Hippocampal formation (tissue), 2 donors: ENCODE measurements at places on chromosomes 12 and 14.
A peak's percentile ranks its signal among the peaks of the same experiment; 100 is the strongest.

GRCh38 chr14:105317546-105317945 is 3.0 kb downstream of the PACS2 start:
- no peak for DNase-seq

DNA sequence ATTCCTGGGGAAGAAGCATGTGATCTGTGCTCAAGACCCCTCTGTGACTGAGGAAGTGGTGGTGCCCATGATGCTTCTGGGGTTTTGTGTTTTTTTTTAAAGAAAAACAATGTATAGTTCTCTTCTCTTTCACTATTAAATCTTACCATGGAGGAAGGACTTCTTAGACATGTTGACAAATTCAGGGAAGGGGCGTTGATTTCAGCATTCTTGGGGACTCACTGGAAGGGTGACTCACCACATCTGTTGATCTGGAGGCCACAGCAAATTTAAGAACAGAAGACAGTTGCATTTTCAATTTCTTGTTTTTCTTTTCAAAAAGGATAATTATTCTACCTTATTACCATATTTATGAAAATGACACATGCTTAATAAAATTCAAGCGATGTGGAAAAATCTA is 152.9 kb upstream of the RTL1 start:
- no peak for DNase-seq

DNA sequence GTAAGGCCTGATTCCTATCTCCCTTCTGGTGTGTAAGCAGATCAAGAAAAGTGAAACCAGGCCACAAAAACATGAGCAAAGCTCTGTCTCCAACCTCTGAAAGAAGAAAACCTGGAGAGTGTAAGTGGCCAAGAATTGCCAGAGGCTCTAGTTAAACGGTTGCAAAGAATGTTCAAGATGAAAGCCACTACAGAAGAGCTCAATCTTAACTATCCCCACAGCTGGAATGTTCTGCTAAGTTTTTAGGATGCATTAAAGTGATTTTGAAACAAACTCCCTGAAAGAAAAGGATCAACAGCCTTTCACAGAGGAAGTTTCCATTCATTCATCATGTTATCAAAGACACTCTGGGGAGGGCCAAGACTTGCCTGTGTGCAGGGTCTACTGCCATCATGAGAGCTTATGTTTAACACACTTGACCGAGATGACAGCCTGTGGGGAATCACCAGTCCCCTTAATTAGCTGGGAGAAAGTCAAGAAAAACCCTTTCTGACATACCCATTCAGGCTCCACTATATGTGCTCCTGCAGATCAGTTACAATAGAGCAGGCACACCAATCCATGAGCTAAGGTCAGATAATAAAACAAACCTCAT is 128.0 kb upstream of the OVCH1 start:
- no peak for DNase-seq

GRCh38 chr14:77861201-77861600 is 61.3 kb downstream of the ADCK1 start:
- DNase-seq, result no peak

DNA sequence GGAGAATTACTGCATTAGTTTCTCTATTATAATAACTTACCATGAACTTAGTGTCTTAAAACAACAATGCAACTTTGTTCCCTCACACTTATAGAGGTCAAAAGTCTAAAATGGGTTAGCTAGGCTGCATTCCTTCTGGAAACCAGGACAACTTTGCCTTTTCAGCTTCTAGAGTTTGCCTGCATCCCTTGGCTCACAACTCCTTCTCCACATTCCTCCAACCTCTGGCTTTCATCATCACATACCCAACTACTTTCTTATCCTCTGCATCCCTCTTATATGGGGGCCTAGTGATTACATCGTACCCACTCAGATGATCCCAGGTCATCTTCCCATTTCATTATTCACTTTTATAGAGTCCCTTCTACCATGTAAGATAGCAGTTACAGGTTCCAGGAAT is 251.1 kb downstream of the C12orf50 start:
- DNase-seq, result no peak

DNA sequence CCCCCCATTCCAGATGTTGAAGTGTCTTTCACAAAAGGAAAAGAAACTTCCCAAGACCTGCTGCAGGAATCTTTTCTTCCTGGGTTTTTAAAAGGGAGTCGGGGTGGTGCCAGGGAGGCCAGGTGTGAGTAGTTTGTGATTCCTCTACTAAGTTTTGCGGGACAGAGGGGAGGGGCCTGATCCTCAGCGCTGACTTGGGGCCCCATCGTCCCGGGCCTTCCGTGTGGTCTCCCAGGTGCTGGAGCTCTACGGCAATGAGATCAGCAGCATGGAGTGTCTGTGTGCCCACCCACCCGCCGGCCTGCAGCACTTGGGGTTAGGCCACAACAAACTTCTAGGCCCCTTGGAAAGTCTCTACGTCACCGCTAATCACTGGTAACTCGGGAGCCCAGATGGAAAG is 4.5 kb downstream of the LRRC43 start:
- no peak for DNase-seq

- DNase-seq, result peak; percentile 52
These were observed 12.3 kb downstream of the ZFP36L1 start for GRCh38 chr14:68780358-68781160.

- no peak for DNase-seq
These were observed 1.4 kb upstream of the DNAJC22 start for GRCh38 chr12:49345051-49345824.

DNA sequence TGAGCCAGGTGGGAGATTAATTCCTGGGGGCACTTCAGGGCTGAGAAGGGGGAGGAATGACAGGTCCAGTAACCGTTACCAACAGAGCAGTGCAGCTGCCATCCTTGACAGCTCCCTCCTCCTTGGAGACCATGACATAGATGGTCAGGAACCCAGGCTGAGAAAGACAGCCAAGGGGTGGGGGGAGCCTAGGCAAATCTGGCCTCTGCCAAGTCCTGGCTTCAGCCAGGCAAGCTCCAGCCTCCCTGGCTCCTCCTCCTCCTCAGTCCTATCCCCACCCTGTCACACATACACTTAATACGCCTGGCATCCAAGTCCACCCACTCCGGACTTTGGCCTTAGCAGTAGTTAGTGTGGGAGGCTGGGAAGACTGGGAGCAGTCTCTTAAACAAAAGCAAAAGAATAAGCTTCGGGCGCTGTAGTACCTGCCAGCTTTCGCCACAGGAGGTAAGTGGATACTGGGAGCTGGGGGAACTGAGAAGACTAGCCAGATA is at the start of gene RDH5:
Gene RDH5 (plus strand): TSS at position 323 of the 494 bp plus-strand sequence. CDS start 792 bp downstream, outside the sequence.
- DNase-seq, result peak; percentile 42

GRCh38 chr14:43956741-43957140 is 550.3 kb downstream of the FSCB start:
- DNase-seq, result no peak

GRCh38 chr12:325906-326305 is 63.2 kb downstream of the KDM5A start:
- no peak for DNase-seq

GRCh38 chr14:22485178-22485577 is 103.8 kb downstream of the DAD1 start:
- DNase-seq, result no peak

DNA sequence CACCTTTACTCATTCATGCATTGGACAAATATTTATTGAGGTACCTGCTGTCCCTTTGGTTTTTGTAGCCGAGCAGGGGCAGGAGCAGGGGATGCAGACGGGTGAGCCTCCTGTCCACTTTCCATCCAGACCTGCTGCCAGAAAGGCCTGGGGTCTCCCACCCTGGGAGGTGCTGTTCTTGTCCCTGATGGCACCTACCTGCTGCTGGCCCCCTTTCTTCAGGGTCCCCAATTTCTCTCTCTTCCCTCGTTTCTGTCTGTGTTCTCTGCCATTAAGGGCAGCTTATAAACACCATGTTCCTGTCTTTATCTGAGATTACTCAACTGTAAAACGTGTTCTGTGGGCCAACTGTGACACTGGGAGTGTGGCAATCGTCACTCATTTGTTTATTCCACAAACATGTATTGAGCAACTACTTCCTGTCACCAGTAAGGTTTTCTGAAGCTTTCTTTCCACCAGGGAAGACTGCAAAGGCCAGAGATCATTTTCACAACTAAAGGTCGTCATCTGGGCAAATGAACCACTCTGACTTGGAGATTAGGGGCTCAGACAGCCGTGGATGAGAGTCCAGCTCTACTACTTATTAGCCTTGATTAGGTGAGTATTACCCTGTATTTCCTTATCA is at the start of gene HAL:
Gene HAL (minus strand): TSS at position 311 of the 625 bp plus-strand sequence. CDS start 434 bp downstream, outside the sequence.
- no peak for DNase-seq

- no peak for DNase-seq
These were observed at the start of gene COL2A1 for GRCh38 chr12:48004053-48004941. TSS of gene COL2A1 (minus strand) at chr12:48004476. CDS start at chr12:48004321, 155 bp downstream.

GRCh38 chr14:66085665-66086064 is 400.5 kb upstream of the CCDC196 start:
- DNase-seq, result no peak

DNA sequence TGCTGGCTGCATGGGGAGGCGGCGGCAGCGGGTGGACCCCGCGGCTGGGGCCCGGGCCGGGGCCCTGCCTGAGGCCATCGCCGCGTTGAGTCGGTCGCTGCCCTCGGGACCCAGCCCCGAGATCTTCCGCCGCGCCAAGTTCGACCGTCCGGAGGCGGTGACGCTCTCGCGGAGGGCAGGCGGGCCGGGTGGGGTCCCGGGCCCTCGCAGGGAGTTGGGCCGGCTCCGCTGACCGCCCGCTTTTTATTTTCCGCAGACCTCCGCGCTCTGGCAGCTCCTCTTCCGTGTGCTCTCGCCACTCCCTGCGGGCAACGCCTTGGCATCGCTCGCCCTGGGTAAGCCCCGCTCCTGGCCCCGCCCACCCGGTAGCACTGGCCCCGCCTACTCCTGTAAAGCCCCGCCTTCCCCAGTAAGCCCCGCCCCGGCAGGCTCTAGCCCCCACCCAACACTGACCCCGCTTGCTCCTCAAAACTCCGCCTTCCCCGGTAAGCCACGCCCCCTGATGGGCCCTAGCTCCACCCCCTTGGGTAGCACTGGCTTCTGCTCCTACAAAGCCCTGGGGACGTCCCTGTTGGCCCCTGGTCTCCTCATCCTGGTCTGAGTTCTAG is 424 bp downstream of the TEDC1 start:
- no peak for DNase-seq

DNA sequence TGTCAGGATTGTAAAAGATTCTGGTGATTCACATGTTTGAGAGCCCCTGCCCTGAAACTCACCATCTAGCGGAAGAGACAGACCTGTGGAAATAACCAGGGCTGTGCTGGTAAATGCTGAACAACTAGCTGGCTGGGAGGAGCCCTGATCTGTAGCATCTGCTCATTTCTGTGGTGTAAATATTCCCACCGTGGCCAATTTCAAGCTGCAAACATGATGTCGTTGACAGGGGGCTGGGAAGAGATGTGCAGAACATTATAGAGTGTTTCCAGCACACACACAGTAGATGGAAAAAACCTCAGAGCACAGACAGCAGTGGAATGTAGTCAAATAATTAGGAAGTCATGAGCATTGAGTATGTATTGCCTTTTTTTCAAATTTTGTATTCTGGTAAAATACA is 138.2 kb downstream of the PHETA1 start:
- DNase-seq, result no peak

- DNase-seq, result no peak
These were observed 8.7 kb downstream of the PHB2 start for GRCh38 chr12:6961695-6962284.

DNA sequence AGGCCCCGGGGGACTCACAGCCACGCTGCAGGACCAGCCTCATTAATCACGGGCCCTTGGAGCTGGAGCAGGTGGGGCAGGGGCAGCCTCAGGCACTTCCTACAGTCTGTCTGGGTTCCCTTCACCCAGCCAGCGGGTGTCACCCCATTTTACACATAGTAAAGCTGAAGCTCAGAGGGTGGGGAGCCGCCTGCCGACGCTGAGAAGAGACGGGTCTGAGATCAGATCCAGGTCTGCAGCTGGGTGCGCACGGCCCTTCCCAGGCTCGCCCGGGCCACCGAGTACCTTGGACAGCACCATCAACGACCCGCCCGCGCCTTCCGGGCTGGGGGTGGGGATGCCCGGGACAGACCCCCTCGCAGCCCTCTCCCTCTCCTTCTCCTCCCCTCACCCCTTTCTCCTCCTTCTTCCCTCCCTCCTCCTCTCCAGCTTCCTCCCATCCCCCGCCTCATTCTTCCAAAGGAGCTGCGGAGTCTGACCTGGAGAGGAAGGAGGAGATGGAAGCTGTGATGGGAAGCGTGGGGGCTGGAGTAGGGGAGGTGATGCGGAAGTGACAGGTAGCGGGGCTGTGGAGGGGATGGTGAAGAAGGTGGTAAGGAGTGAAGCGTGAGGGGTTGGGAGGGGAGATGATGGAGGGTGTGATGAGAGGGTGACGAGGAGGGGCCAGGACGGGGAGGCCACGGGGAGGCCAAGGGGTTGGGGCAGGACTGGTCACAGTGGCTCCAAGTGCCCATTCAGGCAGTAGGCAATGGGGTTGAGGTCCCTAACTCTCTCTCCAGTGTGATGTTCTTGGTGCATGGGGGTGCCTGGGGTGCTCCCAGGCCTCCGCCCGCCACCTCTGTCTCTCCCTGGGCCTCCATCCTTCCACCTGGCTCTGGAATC is 8.8 kb downstream of the DTX1 start:
- DNase-seq, result no peak

DNA sequence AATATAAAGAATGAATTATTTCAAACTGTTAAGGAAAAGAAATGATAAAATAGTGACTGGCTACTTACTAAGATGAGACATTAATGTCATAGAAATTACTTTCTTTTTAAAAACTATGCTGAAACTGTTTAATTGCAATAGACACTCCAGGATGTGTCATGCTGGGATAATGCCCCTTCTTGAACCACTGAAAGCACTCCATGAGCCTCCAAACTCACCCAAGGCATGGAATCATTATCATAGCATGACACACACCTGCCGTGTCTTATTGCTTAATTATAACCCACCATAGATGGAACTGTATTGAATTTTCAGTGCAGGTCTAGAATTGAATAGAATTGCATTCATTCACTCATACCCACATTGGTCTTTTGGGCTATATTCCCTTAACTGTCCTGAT is 4.3 kb downstream of the MBIP start:
- DNase-seq, result no peak

DNA sequence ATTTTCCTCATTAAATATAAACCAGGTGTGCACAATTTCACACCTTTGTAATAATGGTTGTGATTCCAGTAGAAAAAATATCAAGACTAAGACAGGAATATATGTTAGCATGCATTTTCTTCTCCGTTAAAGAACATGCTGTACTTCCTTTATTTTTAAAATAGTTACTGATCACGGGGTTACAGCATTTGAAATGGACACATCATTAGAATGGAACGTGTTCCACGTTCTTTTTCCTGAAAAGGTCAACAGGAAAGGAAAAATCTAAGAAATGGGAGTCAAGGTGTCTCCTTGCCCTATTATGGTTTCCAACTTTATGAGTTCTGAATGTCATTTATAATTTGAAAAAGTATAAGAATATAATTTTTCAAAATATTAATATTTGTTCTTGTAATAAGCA is 1325.7 kb downstream of the SLC16A7 start:
- no peak for DNase-seq

- DNase-seq, result no peak
These were observed 193.9 kb downstream of the C12orf42 start for GRCh38 chr12:103301642-103302591.

DNA sequence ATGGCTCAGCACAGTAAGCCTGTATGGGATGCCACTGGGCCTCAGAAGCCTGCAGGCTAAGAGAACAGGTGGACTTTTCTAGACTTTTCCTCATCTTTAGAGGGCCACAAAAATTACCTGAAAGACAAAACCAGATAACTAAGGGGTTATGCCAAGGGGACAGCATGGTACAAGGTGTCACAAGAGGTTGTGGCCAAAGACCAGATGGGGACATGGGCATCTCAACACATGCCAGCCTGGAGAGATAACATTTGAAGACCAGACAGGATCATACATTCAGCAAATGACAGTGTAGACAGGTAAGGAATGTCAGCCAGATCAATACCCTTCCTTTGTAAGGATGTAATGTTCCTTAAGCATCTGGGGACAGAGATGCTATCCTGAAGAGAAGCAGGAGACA is 8.9 kb upstream of the CRY1 start:
- no peak for DNase-seq
